ENCODE measurements at places on chromosomes 4 and X.
A peak's percentile ranks its signal among the peaks of the same experiment; 100 is the strongest.

- DNase-seq: no peak
These were observed 700 bp downstream of the VMA21 start for GRCh38 chrX:151397741-151398070.

DNA sequence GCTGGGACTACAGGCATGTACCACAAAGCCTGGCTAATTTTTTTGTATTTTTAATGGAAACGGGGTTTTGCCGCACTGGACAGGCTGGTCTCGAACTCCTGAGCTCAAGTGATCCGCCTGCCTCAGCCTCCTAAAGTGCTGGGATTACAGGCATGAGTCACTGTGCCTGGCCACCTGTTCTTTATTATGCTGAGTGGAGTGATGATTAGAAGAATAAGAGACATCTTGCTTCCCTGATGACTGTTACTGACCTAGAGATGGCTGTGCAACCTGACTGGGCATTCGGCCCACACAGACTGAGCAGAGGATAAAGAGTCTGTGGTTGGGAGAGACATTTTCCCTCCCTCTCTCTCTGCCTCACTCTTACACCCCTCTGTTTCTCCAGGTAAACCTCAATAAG is 56.7 kb downstream of the SPINK2 start:
- DNase-seq: no peak

- DNase-seq: no peak
These were observed 36.4 kb upstream of the CT47C1 start for GRCh38 chrX:119036107-119037029.

DNA sequence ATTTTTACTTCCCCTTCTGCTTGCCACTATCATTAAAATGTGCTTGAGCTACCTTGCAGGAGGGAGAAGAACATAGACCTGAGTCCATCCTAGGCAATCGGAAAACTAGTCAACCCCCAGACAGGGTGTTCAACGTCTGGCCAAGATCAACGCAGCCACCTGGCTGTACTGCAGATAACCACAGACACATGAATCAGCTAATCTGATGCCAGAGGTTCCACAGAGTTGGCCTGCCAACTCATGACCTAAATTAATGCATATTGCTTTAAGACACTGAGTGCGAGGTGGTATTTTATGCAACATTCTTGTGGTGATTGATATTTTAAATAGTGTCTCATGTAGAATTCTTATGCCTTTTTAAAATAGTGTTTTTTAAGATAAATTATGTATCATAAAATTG is 1283.8 kb upstream of the PABPC4L start:
- no peak for DNase-seq

DNA sequence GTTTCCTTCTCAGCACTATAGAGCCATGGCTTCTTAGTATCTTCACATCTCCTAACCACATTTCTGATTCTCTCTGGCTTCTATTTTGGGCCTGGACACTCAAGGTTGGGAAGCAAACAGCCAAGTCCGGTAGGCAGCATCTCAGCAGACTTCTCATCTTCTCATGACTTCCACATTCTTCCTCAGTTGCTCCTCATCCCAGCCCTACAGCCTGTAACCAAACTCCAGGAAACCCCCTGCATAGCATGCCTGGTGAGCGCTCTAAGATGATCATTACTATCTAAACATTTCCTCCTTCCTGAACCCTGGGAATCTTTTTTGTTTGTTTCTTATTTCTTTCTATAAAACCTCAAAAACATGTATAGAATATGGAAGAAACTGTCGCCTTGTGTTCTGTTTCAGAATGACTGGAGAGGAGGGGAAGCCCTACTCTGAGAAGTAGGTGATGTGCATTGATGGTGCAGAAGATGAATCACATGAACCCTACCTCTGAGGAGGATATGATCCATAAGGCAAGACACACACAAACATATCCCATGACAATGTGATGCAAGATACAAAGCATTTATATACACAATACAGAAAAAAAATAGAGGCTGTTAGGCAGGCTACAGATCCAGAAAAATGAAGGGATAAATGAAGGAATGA is 219.8 kb upstream of the GYPA start:
- DNase-seq: no peak

- peak; percentile 55 for DNase-seq
These were observed 65.9 kb upstream of the HPF1 start for GRCh38 chr4:169823685-169824084.

- peak; percentile 54 for DNase-seq
These were observed 145.5 kb downstream of the NWD2 start for GRCh38 chr4:37389967-37390580.

GRCh38 chrX:11575332-11575731 is 90.4 kb downstream of the ARHGAP6 start:
- DNase-seq: no peak

DNA sequence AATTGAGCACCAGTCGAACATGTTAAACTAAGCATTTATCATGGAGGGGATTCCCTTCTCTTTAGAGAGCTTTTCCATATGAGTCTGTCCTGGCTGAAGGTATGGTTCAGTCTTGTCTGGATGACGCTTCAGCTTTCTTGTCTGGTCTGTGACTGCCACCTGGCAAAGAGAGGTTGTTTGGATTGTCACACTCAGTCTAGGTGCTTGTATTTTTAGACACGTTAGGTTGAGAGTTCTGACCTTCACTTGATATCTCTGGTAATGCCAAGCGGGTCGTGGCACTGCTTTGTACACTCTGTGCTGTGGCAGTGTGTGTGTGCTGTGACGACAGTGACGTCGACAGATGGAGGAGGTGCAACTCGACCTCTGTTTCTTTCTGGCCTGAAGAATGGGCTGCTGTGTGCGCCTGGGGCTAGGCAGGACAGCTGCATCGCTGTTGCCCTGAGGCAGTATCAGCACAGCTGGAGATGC is 12.6 kb downstream of the NOCT start:
- no peak for DNase-seq

GRCh38 chr4:158229768-158230167 is 19.5 kb downstream of the TMEM144 start:
- no peak for DNase-seq

DNA sequence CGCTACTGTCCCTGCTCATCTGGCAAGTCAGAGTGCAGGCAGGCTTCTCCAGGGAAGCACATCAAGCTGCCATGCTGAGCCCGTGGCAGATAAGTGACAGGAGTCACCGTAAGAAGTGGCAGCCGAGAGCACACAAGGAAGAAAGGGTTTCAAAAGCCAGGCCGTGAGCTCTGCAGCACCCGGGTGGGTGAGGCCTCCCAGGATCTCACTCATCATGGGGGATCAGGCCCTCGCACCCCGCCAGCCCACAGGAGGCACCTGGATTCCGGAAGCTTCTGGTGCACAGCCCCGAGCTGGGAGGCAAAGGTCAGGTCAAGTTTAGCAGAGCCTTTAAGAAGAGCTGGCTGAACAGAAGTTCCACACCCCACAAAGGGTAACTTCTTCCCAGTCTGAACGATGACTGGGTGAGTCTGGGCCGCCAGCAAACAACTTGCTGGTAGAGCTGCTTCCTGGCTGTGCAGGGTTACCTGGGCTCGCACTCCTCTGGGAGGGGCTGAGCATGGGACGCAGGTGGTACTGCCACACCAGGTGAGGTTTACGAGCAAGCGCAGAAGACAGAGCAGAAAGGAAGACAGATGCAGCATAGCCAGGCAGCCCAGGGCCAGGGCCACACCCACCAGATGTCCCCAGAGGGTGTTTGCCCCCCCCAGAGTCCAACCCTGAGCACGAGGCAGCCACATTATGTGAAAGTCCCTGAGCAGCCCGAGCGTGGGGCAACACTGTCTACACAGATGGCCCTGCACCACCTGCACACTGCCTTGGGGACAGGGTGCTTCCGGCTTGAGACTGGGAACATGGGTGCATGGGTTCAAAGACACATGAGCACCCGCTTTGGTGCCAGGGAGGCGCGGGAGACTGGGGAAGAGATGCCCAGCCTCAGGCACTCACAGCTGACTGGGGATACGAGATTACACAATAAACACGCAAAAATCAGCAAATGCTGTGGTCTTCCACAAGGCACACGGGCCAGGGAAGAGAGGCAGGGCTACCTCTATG is 7.7 kb downstream of the CCNQ start:
- no peak for DNase-seq

DNA sequence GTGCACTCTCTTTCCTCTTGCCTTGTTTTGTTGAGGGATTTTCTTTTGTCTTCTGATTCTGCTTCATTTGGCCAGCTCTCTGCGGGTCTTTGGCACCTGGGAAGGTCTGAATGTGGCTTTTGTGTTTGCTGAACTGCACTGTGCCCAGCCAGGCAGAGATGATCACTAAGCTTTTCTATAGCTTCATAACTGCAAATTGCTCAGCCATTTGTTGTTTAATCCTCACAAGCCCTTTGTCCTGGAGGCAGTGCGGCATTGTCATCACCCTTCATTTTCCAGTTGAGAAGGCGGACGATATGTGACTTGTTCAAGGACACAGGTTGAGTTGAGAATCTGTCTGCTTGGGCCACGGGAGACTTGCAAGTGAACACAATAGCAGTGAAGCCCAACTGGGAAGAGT is 46.0 kb upstream of the SFRP2 start:
- DNase-seq: no peak

DNA sequence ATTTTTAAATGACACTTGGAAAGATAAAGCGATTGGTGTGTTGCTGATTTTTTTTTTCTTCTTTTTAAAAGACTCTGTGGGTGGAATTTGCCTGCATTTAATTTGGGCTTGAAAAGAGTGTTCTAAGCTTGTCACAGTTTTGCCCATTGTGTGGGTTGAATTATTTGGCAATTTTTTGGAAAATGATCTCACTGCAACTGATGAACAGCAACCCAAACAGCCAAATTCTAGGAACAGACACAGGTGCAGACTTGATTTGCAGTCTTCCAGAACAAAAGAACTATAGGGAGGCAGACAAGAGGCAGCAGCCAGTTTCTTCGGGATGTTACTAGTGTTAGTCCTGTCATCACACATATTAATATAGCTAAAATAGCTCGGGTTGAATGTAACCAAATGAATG is 40.5 kb downstream of the CASP6 start:
- DNase-seq: no peak

GRCh38 chr4:63275491-63275890 is 1133.8 kb downstream of the TECRL start:
- no peak for DNase-seq

DNA sequence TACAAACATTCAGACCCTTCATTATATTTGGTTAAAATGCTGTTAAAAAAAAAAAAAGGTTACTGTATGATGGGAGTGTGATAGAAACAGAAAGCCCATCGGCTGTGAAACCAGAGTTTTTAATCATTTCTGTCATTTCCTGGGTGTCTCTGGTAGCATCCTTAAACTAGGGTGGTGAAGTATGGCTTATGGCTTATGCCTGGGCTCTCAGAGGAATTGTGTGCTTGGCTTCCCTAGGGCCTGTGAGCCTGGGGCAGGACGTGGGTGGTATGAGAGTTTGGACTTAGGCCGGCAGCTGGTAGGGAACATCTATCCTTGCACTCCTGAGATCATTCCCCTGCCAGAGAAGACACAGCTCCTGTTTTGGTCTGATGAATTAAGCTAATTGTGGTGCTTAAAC is 52.2 kb downstream of the DCUN1D4 start:
- DNase-seq: no peak

DNA sequence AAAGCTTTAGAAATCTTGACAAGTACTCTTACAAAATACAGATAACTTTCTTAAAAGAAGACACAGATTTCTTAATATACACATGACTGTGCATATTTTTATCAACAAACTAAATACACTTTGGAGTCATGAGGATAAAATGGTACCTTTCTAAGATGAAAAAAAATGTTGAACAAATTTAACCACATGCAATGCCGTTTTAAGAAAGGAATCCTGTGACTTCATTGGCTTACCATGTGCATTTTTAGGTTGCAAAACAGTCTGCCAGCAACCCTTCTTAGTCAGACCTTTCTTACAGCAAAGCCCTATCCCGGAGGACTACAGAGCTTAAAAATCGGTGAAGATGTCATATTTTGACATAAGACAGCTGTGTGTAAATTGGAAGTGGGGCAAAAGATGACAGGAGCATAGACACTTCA is 51.7 kb downstream of the GASK1B start:
- DNase-seq: peak; percentile 97

DNA sequence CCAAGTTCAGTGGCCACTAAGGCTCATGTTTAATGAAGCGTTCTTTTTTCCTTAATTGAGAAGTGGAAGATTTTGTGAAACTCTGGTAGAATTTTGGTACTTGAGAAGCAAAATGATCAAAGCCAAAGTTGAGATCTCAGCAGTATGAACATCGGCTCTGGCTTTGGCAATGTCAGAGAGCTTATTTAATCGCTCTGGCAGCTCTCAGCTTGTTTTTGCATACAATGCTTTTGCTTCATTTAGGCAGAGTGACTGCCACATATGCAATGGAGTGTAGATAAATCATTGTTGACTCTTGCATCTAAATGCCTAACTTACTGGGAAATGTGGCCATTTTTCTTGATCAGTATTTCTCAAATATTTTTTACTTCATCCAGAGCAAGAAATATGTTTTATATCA is 135.7 kb downstream of the AASDH start:
- DNase-seq: no peak

GRCh38 chrX:153665726-153666306 is 7.8 kb downstream of the PNCK start:
- DNase-seq: no peak

DNA sequence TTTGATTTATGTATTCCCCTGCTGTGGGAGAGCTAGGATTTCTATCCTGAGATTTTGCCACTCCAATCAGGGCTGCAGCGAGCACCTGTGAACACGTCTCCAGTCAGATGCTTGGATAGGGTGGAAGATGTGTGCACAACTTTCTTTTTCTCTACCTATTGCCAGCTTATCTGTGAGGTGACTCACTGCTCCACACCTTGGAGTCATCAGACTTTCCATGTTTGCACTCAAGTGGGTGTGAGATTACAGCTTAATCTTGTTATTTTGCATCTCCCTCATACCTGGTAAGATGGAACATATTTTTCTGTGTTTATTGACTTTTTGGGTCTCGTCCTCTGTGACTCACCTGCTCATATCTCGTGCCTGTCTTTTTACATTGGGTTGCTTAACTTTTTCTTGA is 32.2 kb downstream of the PSAPL1 start:
- DNase-seq: no peak
